NT2/D1 (cell line): ENCODE measurements at places on chromosomes 1 and 21.

GRCh38 chr1:44619261-44619900 lies 54.9 kb downstream of the TMEM53 start:
- DNase-seq: no peak

- DNase-seq: no peak
These were observed 26.2 kb downstream of the MAGI3 start for GRCh38 chr1:113416496-113416895.

DNA sequence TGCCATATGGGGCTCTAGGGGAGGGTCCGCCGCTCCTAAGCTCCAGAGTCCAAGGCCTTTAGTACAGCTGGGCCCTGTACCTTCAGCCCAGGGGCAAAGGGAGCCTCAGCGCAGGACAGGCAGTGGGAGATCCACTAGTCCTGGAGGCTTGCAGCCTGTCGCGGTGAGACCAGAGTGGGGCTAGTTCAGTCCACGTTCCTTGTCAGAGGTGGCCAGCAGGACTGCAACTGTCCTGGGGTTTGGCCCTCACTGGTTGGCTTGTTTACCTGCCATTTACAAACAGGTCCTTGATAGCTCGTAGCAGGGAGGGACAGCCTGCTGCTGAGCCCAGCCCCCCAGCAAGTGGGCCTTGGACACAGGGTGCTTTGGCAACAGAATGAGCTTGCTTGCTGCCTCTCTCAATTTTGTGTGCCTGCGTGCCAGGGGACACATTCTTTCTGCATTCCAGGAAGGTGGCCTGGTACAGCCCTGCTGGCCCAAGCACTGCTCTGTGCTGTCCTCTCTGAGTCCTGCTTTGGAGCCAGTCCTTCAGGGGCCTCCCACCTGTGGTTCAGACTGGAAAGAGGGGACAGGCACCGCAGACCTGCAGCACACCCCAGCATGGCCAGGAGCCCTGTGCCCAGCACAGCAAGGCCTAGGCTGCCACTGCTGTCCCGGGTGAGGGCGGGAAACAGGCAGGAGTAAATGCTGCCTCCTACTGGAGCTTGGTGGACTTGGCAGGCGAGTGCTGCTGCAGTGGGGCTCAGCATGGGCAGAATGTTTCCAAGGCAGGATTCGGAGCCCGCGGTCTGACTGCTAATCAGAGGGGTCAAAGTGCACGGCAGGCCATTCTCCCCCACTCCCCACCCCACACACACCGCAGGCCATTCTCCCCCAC lies 15.2 kb downstream of the H6PD start:
- DNase-seq: no peak

DNA sequence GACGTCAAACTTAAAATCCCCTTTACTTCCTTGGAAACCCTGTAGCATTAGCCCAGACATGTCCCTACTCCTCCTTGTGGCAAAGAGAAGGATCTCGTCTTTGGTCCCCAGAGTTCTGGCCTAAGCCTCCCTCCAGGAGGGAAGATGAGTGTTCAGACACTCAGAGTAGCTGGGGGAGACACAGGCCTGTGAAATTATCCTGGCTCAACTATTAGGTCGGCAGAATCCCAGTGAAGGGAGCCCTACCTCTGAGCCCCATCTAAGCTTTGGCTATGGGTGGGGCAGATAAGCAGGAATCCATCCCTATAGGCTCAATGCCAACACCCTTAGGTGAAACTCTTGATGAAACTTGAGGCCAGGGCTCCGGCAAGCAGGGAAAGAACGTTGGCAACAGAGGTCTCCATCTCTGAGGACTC lies 1.7 kb upstream of the SFN start:
- DNase-seq: no peak

- DNase-seq: no peak
These were observed 31.6 kb downstream of the AGT start for GRCh38 chr1:230682274-230682673.

DNA sequence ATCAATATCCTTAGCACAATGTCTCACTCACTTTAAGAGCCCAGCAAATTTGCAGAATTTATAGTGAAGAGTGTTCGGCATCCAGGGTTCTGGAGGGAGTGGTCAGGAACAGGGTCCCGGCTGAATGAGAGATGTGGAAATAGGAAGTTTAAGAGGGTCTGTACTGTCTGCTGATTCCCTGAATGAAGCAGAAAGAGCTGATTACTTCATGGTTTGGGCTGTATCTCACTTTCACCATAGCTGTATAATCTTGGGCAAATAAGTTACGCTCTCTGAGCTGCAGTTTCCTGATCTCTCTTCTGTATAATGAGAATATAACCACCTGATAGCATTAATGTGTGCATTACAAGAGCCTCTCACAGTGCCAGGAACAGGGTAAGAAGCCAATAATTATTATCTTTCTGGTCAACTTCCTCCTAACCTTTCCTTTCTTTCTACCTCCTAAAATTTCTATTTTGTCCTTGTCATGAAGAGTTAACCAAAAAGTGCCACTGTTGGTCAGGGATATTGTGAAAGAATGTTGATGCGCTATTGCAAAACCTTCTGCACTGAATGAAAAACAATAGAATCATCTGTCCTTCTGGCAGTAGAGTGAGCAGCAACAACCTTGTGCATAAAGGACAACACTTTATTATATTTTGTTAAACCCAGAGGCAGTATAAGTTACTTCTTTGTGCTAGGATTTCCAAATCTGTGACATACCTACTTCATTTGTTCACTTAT lies 14.7 kb upstream of the PTGFR start:
- DNase-seq: no peak

DNA sequence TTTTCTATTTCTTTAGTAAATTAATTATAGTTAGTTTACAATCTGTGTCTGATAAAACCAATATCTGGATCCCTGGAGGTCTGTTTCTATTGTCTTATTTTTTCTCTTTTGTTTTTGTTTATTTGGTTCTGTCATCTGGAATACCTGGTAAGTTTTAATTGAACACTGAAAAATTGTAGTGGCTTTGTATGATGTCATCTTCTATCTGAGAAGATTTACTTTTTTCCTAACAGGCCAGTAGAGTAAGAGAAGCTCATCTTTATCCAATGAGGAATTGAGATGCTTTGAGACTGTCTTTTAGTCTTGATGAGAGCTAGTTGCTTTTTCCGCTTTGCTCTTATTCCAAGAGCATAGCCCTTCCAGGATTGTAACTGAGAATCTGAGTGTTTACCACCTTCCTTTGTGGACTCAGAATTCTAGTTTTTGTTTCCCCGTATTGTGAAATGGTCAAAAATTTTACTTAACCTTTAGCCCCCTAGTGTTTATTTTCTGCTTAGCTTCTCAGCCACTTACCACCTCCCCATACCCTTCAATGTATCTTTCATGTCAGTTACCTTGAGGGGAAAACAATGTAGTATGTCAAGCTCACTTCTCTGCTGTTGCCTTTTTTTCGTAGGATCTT lies 25.0 kb downstream of the PTGFRN start:
- no peak for DNase-seq

GRCh38 chr1:239178961-239179360 lies 207.4 kb upstream of the CHRM3 start:
- DNase-seq: no peak

GRCh38 chr1:147216124-147216523 lies 9.0 kb downstream of the FMO5 start:
- no peak for DNase-seq

DNA sequence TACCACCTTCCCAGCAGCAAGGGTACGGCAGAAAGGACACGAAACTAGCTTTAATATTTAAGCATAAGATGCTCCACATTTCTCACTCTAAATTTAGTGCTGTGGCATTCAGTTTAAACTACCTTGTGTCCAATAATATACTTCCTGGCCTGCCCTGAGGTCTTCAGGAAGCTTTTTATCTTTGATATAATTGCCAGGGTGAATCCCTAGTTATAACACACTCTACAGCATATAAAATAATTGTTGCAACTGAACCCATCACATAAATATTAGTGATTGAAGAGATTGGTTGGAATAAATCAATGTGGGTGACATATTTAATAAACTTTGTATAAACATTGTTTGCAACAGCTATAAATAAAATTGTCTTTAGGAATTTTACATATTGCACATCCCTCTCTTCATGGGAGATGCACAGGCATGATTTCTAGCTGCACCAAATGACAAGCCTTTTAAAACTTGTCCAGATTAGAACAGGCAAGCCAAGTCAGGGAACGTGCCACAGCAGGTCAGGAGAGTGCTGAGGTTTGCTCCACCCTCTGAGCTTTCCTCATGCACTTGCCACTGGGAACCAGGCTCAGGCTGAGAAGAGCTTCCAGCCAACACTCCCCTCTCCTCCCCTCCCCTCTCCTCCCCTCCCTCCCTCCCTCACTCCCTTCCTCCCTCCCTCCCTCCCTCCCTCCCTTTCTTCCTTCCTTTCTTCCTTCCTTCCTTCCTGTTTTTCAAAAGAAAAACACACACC lies 623.2 kb upstream of the PKN2 start:
- no peak for DNase-seq

DNA sequence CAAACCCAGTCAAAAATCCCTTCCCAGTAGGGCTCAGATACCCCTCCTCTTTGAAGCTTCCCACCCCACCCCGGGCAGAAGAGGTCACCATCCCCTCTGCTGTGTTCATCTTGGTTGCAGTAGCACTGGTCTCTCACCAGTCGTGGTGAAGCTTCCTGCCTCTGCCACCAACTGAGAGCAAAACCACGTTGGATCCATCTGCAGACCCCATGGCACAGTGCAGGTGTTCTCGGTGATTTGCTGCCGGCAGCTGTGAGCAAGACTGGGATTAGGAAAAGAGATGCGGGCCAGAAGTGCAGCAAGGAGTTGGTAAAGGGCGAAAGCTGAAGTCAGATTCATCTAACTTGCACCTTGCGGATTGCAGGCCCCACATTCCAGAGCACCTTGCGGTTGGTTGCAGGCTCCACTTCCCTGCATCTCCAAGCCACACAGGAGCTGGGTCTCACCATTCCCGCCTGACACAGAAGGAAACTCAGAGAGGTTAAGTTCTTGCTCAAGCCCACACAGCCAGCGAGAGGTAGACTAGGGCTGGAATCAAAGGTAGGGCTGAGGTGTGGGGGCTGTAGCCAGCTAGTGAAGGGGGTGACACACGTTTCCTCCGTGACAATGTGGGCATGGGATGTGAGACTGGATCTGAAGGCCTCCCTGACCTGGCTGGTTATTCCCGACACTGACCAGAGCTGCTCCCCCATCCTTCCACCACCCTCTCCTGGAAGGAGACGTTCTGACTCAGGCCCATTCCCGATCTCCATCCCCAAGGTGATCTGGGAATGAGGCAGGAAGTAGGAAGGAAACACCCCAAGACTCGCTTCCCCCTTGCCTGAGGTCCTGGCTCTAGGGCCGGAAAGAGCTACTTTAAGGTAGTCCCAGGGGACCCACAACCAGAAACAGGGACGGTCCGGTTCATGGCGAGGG lies 3.3 kb upstream of the FAM110D start:
- DNase-seq: no peak

DNA sequence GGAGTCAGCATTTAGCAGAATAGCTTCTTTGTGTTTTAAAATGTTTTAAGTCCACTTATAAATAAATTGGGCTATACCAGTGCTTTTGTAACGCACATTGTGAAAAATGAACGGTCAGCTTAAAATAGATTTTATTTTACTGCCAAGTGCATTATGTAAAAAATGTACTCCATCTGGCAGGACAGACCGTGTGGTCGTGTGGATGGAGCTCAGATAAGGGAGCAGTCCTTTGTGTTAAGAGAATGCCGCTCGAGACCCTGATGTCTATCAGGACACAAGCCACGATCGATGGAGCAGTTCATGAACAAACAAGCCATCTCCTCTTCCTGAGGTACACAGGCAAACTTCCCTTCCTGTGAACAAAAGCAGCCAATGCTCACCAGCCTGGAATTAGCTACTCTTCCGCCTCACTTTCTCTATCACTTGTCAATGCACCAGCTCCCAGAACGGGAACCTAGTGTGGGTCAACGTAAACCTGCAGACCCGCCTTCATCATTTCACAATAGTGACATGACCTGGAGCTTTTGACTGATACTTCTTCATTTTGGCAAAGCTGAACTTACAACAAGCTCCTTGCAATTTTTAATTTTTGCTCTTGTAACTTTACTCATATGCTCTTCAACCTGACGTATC lies 243.5 kb downstream of the TGFB2 start:
- DNase-seq: no peak

- DNase-seq: no peak
These were observed 68.8 kb upstream of the DNAH14 start for GRCh38 chr1:224860488-224861338.
